Midbrain (tissue), 1 donor: ENCODE measurements at places on chromosomes 16 and 17.

DNA sequence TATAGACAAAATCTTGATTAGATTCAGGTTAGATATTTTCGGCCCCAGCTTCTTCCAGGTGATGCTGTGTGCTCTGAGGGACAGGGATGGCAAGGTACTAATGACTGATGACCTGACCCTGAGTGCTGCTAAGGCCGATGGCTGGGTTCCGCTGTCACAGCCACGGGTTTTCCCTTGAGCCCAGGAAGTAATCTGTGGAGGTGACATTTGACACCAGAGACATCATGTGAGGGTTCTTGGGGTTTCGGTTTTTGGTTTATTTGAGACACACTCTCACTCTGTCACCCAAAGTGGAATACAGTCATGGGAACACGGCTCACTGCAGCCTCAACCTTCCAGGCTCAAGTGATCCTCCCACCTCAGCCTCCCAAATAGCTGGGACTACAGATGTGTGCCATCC is 9.8 kb downstream of the OTOP3 start:
- DNase-seq = no peak

GRCh38 chr16:57236022-57236350 is 9.1 kb upstream of the ARL2BP start:
- no peak for DNase-seq

- no peak for DNase-seq
Observed at GRCh38 chr17:44575403-44575802, 18.1 kb downstream of the FZD2 start.

- DNase-seq = no peak
Observed at GRCh38 chr16:12440228-12440530, 363.5 kb downstream of the CPPED1 start.

DNA sequence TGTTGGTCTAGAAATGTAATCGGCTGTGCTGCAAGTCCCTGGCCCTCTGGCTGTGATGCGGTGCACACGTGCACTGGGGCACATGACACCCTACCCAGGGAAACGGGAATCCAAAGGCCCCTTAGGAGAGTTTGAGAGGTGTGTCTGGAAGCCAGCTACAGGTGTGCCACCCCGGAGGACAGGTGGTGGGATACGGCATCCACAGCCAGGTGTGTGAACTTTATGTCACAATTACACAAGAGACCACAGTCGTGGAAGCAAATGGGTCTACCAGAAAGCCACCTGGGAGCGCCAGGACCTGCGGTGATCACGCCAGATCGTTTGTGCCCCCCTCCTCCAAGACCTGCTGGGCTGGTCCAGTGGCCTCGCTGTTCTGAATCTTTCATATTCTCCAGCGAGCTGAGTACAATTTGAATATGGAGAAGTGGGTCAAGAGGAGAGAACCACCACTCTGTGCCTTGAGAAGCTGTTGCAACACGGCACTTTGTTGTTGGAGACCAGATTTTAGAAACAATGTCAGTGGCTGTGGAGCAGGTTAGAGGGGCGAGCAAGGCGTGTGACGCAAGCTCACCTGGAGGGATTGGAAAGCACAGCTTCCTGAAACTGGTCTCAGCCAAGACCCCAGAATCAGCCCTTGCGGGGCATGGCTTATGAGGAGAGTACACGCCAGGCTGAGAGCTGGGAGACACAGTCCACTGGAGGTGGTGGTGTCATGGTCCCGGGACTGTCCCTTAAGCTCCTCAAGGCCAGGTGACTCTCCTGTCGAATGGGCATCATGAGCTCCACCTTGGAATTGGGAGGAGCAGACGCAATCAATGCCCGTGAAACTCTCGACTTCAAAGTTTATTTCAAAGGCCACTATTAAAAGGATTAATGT is 37.4 kb downstream of the COX4I1 start:
- DNase-seq = no peak

DNA sequence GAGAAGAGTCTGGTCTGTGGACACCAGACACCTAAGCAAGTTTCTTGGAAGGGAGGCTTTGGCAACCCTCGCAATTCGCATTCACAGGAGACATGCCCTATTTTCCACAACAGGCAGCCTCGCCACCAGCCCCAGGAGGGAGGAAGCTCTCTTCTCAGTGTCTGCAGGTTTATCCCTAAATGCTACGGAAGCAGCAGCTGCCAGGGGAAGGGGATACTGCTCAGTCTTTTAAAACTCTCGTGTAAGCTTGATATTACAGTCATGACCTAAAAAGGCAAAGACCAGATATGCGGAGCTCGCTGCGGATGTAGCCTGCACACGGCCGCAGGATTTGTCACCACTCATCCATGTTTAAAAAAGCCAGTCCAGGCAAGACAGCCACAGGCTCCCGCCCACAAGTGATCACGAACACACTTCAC is 159.2 kb upstream of the RPH3AL start:
- no peak for DNase-seq

DNA sequence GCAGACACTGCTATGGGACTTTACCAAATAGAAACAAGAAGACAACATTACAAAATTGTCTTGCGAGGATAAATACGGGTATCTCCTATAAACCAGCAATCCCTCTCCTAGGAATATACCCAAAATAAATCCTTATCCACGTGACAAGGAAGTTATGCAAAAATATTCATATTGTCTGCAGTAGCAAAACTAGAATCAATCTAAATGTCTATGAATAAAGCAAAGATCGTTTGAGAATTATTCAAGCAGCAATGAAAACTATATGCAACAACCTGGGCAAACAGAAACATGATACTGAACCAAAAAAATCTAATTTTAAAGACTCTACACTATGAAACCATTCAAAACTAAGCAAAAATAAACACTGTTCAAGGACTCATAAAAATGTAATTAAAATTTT is 9.2 kb downstream of the LUC7L start:
- no peak for DNase-seq

DNA sequence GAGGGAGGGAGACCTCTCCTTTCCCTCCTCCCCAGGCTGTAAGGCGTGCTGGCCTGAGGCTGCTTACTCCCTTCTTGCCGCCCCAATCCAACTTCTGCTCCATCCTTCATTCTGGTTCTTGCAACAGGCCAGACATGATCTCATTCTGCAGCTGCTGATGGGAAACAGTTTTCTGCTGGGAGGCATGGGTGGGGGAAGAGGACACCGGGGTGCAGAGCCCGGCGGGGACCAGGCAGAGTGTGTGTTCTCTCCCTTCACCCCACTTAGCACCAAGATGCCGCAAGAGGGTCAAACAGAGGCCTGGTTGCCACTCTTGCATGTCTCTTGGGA is 1.4 kb downstream of the SARM1 start:
- DNase-seq = no peak

DNA sequence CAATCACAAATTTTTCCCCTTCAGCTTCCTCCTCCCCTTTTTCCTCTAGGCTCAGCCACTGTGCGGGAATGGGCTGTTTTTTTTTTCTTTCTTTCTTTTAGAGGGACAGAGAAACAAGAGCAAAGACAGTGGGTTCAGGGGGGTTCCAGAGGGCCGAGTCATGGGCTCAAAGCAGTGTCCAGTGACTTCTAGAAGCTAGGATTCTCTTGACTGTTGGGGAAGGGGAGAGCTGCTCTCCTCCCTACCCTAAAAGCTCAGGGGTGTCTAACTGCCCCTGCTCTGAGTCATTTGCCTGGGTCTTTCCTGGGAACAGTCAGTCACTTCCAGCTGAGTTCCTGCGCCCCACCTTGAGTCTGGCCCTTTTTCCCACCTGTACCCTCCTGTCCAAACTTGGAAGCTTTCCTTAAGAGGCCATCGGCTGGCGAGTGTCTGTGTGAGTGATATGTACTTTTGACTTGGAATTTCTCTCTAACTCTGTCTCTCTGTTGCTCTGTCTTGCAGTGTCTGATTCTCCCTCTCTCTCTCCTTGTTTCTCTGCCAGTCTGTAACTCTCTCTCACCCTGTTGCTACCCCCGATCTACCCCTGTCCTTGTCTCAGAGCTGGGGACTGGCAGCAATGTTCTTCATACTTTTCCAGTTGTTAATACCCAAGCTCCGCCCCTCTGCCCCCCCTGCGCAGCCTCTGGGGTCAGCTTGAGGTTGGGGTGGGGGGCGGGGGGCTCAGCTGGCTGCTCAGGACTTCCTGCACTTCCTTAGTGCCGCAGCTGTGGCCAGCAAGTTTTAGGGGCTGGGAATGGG is 2.4 kb downstream of the THRA start:
- no peak for DNase-seq

DNA sequence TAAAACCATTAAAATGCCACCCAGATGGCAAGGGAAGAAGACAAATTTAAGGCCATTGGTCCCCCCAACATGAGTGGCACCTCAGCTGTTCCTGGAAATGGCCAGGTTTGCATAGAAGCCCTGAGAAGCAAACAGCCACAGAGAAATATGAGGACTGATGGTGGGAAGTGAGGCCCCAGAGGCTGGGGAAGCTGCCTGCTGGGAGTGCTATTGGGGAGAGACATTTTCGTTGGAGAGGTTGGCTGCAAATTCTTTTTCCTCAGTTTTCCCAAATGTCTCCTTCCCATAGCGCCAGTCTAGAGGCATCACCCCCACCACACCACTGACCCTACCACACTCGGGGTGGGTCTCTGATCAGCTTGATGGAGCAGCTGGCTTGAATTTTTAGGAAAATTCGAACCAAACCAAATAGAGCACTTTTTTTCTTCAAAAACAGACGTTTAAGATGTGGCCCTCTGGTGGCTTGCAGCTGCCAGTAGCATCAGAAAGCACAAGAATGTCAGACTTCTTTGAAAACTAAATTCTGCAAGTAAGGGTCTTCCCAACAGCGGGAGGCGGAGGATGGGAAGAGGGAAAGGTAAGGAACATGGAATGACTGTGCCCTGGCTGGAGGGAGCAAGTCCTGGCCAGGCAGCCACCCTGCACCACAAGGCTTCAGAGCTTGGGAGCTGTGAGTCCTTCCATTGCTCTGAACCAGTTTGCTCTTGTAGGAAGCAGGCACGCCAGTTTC is 13.2 kb upstream of the SLC12A3 start:
- DNase-seq = no peak

DNA sequence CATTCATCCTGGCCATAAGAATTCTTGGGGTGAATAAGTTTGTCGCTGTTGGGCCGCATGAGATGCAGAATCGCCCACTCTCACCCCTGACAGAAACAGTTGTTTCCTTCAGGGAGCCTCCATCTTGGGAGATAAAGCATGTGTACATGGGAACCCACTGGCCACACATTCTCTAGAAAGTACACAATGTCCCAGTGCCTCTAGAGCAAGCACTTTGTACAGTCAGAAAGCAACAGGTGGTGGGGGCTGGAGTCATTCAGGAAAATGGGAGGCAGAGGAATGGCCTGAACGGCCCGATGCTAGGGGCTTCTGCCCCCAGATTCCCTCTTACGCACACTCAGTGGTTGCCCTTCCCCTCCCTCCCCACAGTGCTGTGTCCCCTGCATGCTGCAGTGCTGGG is 16.1 kb downstream of the ACE start:
- no peak for DNase-seq

- DNase-seq = no peak
Observed at GRCh38 chr16:88992351-88993165, 15.6 kb upstream of the CBFA2T3 start.

DNA sequence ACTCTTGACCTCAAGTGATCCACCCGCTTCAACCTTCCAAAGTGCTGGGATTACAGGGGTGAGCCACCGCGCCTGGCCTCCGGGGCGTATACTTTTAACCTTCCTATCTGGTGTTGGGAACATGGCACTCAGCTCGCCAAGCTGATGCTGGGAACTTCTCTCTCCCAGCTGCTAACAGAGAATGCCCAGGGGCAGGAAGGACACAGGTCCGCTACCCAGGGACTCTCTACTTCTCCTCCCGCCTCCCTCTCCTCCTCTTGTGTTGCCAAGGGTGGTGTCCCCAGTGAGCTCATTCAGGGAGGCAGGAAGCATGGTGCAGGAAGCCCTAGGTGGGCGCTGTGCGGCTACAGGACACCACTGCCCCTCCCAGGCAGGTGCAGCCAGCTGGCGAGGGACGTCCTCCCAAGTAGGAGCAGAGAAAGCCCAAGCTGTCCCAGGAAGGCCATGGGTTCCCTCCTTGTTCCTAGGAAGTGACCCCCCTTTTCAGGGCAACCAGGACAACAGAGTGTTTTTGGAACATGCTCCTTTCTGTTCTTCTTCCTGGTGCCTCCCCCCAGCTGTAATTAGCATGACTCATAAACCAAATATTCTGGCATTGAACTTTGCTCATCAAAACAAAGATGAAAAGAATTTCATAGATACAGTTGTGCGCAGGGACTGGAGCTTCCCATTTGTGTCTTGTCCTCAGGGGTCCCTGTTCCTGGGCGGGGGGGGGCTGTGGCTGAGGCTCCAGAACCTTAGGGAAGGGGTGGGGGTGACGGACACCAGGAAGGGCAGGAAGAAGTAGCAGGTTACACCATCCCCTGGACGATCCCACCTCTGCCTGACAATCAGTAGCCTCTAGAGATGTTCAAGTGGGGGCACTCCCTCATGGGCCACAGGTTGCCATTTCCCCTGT is 2.7 kb downstream of the C1QTNF1 start:
- no peak for DNase-seq

DNA sequence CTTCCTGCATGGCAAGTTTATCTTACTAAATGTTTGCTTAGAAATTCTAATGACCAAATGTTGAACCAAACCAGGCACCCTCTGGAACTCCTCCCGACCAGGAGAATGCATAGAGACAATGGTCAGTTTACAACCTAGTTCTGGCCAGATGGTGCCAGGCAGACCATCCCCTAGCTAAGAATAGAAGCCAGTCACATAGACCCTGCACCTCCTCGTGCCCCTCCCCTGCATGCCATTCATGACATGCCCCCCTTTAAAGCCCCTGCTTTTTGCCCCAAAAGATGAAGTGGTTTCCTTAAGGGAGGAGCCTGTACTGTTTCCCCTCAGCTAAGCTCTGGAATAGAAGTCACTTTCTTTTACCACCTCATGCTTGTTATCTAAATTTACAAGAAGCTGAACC is 6.6 kb upstream of the CPHXL start:
- no peak for DNase-seq

GRCh38 chr16:66286527-66286926 is 80.0 kb upstream of the CDH5 start:
- no peak for DNase-seq

- DNase-seq = no peak
Observed at GRCh38 chr17:72039490-72039889, 81.3 kb upstream of the SOX9 start.

- no peak for DNase-seq
Observed at GRCh38 chr16:30076276-30076791, 540 bp downstream of the PPP4C start.

DNA sequence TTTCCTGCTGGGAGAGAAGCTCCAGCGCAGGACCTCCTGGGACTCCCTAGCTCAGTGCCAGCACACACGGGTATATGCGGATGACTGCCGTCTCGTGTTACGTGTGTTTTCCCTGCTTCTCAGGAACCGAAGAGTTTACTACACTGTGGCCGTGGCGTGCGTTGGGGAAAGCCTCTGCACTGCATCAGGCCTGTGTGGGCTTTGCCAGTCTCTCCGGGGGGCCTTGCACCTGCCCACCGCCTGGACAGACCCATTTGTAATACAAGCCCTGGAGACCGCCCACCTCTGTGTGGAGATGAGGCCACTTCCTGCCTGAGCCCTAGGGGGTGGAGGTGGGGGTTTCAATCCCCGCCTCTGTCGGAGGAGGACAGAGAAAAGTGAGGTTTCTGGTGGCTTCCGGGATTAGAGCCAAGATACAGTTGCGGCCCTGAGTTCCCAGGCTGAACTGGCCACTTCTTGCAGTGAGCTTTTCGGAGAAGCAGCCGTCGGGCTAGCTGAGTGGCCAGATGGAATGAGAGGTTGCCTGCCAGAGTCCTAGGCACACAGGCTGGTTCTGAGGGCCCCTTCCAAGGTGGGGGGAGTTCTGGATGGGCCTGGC is 43.4 kb upstream of the GSE1 start:
- no peak for DNase-seq

- DNase-seq = no peak
Observed at GRCh38 chr16:89779909-89780305, 36.5 kb downstream of the FANCA start.
